ENCODE measurements at places on chromosomes 5 and 9.

- no peak for DNase-seq
Observed at GRCh38 chr9:127336086-127336485, 60.9 kb upstream of the SLC2A8 start.

GRCh38 chr5:56858777-56859442 lies 43.6 kb downstream of the MAP3K1 start:
- no peak for DNase-seq

- no peak for DNase-seq
Observed at GRCh38 chr5:113608113-113608596, 94.7 kb downstream of the YTHDC2 start.

- DNase-seq, result no peak
Observed at GRCh38 chr5:150616024-150616470, 24.4 kb upstream of the SYNPO start.

DNA sequence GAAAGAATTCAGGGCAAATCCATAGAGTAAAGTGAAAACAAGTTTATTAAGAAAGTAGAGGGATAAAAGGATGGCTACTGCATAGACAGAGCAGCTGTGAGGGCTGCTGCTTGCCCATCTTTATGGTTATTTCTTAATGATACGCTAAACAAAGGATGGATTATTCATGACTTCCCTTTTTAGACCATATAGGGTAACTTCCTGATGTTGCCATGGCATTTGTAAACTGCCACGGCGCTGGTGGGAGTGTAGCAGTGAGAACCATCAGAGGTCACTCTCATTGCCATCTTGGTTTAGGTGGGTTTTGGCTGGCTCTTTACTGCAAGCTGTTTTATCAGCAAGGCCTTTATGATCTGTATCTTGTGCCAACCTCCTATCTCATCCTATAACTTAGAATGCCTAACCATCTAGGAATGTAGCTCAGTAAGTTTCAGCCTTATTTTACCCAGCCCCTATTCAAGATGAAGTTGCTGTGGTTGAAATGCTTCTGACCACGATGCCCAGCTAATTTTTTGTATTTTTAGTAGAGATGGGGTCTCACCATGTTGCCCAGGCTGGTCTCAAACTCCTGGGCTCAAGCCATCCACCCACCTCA lies 42.1 kb downstream of the RFK start:
- DNase-seq, result no peak

GRCh38 chr5:58648846-58649245 lies 66.0 kb downstream of the RAB3C start:
- no peak for DNase-seq

DNA sequence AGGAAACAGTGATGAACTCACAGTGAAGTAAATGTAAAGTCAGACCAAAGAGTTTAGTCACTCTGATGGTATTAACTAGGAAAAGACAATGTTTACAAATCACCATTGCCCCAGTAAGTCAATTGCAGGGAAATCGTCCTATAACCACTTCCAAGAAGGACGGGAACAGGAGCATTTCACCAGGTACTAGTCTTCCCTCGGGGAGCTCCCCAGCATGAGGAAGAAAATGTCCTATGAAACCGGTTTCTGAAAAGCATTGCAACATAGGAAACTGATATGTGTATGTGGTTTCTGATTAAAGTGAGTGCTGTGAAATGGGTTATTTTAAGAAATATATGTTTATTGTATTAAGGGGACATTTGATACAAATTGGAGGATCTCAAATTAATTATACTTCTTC lies 626.7 kb upstream of the ADAMTS16 start:
- DNase-seq, result no peak

DNA sequence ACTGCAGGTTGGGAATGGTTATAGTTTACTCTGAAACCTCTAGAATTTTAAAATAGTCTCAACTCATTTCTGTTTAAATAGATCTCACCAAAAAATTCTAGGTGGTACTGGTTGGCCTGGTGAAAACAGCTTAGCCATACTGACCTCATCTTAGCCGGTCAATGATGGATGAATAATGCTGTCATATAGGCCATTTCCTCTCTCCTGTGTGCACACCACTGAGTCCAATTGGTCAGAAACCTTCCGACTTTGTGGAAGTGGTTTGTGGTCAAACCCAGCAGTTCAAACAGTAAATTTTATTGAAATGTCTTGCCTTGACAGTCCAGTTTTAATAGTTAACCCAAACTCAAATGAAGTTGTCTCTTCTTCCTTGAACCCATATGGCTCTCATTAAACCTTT lies 98.6 kb downstream of the GIN1 start:
- DNase-seq, result no peak

DNA sequence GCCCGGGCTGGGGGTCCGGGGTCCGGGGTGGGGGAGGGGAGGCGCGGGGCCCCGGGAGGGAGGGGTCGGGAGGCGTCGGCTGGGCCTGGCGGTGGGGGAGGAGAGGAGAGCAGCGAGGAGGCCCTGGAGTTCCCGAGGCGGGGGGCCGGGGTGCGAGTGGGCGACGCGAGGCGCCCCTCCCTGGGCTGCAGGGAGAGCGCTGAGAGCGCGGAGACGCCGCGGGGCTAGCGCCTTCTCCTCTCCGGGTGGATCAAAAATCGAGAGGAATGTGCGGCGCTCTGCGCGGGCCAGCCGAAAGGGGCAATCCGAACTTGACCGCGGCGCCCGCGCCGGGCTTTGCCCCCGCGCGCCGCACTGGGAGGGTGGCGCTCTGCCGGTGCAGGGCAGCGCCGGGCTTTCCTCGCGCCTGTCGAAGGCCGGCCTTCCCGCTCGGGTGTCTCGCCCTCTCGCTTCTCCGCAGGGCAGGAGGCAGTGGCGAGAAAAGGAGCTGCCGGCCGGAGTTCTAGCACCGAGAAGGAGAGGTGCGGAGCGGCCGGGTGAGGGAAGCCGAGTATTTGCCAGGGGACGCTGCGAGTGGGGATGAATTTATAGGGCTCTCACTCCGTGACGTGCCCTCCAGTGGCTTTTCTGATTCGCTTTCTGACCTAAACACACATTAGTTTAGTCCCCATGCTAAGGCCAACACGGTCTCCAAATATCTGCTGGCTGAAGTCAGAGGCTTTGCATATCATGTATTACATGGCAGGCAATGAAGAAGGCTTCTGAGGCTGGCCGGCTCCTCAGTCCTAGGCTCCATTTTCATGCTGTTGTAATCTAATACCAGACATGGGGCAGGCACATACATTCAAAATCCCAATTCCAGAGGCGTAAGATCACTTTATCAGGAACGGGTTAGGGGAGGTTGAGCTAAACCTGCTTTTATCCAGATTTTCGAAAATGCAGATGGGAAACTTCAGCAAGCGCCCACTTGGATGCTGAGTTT lies 503 bp upstream of the GDNF start:
- DNase-seq, result no peak

- DNase-seq, result no peak
Observed at GRCh38 chr5:107104040-107104995, 566.4 kb downstream of the EFNA5 start.

- DNase-seq, result no peak
Observed at GRCh38 chr5:142820447-142820846, 50.3 kb downstream of the ARHGAP26 start.

DNA sequence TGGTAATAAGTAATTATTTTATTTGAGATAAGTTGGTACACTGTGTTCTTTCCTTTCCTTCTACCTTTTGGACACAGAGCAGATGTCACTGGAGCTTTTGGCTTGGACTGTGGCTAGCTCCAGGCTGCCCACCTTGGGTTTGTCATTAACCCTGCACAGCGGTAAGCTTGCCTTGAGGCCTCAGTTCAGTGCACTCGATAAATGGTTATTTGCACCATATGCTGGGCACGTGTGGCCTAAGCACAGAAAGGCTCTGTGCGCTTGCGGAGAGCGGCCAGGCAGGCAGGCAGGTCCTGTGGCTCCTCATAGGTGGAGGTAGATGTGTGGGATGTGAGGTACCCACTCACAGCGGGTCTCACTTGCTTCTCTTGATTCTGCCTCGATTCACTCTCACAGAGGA lies 30.0 kb upstream of the TENT4A start:
- no peak for DNase-seq

DNA sequence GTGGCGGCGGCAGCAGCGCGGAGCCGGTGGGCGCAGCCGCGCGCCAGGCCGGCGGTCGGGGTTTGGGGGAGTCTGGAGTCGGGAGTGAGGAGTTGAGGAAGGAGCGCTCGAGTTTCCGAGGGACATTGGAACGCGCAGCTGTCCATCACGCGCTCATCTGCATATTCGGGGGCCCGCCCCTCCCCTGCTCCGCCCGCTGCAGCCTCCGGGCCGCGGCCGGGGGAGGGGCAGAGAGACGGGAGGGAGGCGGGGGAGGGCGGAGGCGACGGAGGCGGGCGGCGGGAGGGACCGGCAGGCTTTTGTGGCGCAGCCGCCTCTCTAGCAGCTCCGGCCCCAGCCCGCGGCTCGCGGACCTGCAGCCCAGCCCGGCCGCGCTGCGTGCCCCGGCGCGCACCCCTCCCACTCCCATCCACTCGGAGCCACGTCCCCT lies at the start of gene IRX2:
Gene IRX2 (minus strand): TSS at position 86 of the 430 bp plus-strand sequence. CDS start 264 bp downstream, outside the sequence.
- DNase-seq, result no peak

DNA sequence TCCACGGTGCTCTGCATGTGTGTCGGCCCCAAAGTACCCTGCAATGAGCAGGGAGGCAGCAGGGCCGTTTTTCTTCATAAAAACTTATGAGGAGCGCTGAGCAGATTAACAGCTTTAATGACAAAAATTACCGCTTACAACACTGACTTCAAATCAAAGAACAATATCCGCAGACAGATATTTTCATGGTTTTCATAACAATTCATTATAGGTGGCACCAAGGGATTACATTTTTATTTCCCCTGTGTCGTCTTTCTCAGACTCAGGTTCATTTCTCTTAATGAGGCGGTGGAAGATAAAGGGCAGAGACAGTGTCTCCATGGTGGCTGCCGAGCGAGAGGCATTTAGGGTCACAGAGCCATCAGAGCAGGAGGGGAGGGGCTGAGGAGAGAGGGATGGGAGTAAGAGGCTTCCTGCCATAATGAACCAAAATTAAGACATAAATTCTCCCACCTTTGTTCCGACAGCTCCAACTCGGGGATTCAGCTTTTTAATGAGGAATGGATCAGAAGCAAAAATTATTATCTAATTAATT lies 240.7 kb upstream of the CLINT1 start:
- no peak for DNase-seq
